ENCODE measurements at places on chromosomes 12 and 14.
A peak's percentile ranks its signal among the peaks of the same experiment; 100 is the strongest.

- no peak for DNase-seq
These were observed 157.5 kb downstream of the CALM1 start for GRCh38 chr14:90554341-90554740.

DNA sequence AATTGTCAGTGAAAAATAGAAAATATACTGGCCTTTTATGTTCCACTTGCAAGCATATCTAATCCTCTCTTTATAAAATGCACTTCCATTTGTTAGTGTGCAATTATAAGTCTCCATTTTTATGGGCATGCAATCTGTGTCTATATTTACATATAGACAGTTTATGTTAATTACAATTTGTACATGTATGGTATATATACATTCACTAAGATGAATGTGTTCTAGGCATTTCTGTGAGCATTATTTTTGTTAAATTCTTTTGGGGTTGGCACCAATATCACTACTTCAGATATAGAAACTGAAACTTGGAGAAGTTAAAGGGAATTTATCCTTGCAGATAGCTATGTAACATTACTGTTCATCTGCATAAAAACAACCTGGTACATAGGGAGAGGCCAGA lies 470.8 kb upstream of the LMO3 start:
- no peak for DNase-seq

GRCh38 chr12:102249079-102249841 lies 51.6 kb upstream of the PMCH start:
- DNase-seq: peak; percentile 37

DNA sequence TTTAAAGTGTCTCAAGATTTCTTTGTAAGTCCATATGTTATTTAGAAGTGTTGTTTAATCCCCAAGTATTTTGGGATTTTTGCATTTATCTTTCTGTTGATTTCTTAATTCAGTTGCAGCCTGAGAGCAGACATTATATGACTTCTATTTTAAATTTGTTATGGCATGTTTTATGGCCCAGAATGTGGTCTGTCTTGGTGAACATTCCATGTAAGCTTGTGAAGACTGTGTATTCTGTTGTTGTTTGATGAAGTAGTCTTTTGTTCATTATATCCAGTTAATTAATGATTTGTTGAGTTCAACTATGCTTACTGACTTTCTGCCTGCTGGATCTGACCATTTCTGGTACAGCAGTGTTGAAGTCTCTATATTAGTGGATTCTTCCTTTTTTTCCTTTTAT lies 34.0 kb downstream of the LEMD3 start:
- DNase-seq: no peak

- DNase-seq: no peak
These were observed at the start of gene KCNA1 for GRCh38 chr12:4909734-4910501. Gene KCNA1, plus strand, starts transcription at chr12:4909905. Its CDS starts 1,474 bp downstream, at chr12:4911379.

GRCh38 chr14:52266179-52266578 lies 1.3 kb upstream of the PTGDR start:
- DNase-seq: peak; percentile 79

DNA sequence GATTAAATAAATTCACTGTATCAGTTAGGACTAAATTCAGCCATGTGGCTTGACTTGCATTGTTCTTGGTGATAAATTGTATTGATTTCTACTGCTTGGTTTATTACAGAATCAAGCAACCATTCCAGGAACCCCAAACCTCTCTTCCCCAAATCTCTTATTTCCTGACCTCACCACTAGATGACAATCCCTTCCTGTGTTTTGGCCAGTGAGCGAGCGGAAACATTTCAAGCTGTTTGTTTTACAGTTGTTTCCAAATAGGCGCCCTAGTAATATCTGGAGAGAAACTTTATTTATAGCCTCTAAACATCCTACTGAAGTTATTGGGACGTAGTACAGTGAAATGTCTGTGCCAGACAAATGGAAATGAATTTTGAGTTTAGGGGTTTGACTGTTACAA lies 161.1 kb downstream of the SNAPC1 start:
- DNase-seq: no peak

DNA sequence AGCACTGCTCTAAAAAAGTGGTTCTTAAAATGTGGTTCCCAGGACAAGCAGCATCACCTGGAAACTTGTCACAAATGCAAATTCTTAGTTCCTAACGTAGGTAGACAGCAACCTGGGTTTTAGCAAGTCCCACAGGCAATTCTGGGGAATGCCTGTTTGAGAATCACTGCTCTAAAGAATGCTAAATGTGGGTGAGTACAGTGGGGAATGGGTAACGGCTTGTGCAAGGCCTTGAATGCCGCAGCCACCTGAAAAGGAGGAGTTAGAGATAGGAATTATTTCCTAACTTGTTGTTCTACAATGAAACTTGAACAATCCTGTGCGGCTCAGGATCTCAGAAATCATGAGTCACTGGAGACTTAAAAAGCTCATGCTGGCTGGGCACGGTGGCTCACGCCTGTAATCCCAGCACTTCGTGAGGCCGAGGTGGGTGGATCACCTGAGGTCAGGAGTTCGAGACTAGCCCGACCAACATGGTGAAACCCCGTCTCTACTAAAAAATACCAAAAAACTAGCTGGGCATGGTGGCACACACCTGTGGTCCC lies 34.9 kb downstream of the GNS start:
- DNase-seq: peak; percentile 81

DNA sequence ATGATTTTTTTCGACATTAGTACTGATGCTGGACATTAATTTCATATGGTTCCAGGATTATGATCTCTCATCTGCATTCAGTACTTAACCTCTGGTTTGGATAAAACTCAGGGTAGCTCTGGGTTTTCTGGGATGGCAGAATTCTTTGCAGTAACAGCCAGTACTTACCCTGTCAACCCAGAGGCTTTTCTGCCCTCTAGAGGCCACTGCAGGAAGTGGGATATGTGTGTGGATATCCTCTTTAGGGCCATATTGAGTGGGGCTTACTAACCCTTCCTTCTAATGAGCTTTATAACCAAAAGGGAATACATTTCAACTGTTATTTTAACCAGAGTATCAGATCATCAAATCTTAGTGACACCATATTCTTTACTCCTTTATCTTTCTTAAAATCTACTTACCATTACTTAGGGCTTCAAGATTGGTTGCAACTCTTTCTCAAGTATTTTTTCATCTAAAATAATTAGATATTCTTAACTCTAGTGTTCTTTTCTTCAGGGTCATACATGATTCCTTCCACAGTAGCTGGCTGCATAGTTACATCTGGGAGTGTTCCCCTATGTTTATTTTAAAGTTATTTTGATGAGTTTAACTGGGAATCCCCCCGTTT lies 488.0 kb upstream of the STXBP6 start:
- DNase-seq: no peak

GRCh38 chr12:117836999-117837736 lies 131.6 kb downstream of the KSR2 start:
- peak; percentile 15 for DNase-seq

DNA sequence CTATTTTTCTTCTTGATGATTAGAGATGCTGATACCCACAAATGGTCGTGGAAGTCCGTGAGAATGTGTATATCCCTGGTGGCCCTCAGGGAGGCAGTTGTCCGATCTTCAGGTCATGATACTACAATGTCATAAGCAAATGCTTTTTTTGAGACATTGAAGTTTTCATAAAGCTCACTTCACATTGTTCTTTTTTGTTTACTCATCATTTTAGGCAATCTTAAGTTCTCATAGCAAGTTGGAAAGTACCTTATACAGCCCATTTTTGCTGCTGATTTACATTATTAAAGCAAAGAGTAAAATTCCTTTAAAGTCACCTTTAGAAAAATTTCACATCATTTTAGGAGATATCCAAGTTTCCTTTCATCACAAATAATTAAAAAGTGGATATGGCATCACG lies 90.0 kb upstream of the CCDC196 start:
- no peak for DNase-seq

- no peak for DNase-seq
These were observed 59.0 kb upstream of the STXBP6 start for GRCh38 chr14:25108959-25109358.

DNA sequence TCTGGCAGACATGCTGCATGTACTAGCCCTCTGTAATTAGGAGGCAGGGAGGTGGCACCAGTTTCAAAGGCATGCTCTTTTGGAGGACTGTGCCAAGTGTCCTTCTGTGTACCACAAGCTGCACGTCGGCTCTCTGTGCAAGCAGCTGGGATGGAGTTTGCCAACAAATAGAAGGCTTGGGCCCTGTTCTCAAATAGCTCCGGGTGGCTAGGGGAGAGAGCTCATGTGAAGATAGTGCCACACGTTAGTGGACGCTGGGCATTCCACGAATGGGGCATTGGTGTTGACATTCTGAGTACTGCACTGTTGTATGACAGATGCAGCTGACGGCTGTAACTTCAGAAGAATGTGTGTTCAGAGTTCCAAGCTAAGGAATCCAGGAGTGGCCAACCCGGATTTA lies 4.4 kb downstream of the AACS start:
- DNase-seq: no peak

DNA sequence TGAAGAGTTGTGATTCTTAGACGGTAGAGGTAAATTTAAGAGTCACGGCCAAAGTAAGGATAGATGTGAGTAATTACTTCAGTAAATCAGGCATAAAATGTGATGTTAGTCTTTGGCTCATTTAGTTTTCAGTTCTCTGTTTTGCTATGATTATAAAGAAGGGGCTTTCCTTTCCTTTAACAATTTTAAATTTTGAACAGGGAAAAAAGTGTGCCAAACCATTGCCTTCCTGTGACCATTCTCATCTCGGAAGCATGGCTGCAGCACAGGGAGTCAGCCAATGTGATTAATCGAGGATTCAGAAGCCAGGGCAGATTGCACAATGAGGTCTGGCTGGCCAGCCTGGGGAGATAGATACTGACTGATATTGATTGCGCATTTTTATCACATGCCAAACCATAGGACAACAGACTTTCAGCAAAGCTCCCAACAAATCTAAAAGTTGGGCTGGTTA lies 480.2 kb upstream of the PRICKLE1 start:
- peak; percentile 68 for DNase-seq

GRCh38 chr12:39824505-39825212 lies 205.1 kb upstream of the ABCD2 start:
- peak; percentile 73 for DNase-seq

- DNase-seq: peak; percentile 8
These were observed 74.4 kb downstream of the SLC24A4 start for GRCh38 chr14:92397150-92397952.

DNA sequence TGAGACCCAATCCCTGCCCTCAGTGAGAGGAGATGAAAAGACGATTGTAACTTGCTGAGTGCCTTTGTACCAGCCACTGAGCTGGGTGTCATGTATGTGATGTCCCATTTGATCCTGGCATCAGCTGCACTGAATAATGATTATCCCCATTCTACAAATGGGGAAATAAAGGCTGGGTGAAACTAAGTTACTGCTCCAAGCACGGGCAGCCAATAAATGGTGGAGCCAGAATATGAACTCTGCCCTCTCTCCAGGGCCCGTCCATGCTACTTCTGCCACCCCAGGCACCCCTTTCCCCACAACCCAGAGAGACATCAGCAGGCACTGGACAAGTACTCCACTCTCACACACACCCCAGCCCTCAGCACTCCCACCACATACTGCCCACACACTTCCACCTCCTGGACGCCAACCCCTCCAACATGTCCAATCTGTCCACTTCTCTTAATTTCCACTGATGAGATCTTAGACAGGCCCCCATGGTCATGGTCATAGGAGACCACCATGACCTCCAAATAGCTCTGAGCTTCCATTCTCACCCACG lies 115.8 kb downstream of the DICER1 start:
- no peak for DNase-seq

- DNase-seq: no peak
These were observed 251.2 kb downstream of the GXYLT1 start for GRCh38 chr12:41893491-41893890.

DNA sequence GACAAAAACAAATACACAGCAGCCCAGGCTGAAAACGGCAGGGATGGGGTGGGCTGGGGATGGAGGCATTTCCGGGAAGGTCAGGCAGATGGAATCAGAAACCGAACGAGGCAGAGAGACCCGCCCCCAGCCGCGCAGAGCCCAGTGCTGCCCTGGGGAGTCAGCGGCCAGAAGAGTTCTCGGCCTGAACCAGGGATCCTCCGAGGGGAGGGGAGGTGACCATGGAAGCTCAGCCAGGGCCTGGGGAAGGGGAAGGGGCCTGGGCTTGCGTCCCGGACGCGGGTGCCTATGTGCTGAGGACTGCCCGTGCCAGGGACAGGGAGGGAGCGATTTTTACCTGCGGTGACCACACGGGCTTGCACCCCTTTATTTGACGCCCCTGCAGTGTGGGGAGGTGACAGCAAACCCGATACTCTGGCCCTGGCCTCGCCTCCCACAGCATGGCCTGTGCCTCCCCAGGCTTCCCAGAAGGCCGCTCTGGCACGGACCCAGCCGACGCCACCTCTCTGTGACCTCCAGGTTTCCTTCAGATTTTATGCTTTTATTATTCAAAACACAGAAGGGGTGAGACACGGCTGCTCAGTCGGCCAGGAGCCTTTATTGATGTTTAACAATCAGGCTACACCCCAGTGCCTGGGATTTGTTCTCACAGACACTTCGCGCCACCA lies 7.7 kb downstream of the LRCOL1 start:
- no peak for DNase-seq

DNA sequence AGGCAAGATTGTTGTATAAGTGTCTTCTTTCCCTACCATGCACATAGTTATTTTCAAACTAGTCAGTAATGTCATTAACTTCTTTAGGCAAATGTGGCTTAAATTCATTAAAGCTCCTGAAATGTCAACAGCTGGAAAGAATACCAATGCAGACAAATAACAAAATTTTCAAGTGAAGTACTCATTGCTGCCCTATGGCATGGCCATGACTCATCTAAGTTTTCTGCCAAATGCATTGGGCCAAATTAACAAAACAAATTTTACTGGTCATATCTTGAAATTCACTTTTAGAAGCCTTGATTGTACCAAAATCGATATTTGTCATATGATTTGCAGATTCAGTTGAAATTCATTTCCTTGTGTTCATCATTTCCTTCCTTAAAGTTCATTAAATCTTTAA lies 915.9 kb downstream of the SLC6A15 start:
- DNase-seq: no peak

DNA sequence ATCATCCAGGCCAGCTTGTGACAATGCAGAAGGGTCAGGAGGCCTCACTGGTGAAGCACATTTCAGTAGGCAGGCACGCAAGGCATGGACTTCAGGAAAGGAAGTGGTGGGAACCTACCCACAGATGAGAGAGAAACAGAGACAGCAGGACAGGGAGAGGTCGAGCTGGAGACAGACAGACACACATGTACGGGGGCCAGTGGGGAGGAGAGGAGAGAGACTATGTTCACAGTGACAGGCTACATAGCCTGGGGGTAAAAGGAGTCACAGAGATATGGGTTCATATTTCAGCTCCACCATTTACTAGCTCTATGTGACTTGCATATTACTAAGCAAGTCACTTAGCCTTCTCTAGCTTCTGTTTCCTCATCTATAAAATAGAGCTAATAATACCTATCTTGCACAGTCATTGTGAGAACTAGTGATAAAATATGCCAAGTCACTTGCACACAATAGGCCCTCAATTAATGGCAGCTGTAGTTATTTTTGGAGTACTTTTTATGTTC lies 91.1 kb upstream of the FUT8 start:
- no peak for DNase-seq

DNA sequence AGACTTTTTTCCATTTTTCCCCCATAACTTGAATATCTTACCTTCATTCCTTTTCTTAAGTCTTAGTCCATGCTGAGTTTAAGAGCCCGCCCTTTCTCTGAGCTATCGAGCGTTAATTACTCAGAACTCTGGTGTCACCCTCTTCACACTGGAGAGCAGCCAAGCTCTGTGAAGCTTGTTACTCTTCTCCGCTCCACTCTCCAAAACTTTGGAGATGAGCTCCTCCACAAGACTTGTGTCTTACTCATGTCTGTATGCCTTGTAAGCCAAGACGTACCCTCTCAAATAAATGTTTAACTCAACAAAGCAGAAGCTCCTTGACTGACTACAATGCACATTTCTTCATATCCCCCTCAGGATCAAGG lies 54.7 kb downstream of the DICER1 start:
- no peak for DNase-seq

Data from amniotic epithelial cell (primary cell).